Fibroblast of skin of back (primary cell): ENCODE measurements at places on chromosomes 11 and 22.

DNA sequence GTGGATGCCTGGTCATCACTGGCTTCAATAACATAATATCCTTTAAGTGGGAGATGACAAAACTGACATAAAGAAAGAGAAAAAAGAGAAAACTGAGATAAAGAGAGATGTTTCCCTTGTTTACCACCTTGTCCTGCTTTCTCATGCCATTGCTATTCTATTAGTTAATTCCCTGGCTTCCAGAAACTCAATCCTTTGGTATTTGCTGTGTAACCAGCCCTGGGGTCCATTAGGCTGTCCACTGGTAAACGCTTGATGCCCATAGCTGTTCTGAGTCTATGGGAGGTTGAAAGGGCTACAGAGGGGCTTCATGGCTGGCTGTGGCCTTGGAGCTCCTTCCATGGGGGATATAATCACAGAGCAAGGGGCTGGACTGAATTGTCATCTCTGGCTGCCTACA, 243.4 kb upstream of the PLET1 start:
- peak; percentile 55 for DNase-seq

DNA sequence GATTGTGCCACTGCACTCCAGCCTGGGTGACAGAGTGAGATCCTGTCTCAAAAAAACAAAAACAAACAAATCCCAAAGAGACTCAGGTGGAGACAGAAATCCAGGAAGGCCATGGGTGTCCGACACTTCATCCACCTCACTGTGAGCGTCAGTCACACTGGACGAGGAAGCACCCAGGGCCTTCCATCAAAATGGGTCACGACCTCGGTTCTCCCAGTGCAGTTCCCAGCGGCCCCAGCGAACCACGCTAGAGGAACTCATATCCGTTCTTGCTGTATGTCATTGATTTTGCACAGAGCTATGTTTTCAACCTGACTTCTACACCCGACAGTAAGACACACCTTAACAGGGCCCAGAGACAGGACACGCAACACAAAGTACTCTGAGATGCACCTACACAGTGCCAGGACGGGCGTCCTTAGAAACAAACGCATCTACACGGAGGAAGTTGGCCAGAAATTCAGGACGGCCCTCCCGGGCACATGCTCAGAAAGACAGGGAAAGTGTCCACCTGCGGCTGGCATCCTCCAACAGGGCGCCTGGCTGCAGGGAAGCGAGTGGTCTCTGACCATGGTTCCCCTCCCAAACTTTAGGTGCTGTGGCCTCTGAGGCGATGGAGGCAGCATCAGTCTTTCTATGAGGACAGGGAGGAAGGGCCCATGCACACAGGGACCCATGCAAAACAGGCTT, 410.5 kb downstream of the CTTN start:
- DNase-seq, result no peak

DNA sequence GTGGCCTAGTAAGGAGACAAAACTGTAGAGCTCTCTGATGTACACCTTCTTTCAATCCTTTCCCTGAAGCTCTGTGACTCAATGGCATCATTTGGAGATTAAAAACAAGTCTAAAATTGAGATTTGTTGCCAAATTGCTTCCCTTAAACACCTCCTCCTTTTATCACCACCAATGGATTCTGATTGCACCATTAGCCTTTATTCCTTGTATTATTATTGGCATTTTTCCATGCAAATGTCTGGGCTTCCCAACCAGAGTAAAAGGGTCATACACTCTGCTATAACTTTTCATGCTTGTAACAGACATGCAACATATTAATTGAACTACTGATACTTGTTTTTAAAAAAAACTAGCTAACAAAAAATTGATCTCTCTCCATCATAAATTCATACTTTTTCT, 124.2 kb downstream of the CCDC34 start:
- no peak for DNase-seq

DNA sequence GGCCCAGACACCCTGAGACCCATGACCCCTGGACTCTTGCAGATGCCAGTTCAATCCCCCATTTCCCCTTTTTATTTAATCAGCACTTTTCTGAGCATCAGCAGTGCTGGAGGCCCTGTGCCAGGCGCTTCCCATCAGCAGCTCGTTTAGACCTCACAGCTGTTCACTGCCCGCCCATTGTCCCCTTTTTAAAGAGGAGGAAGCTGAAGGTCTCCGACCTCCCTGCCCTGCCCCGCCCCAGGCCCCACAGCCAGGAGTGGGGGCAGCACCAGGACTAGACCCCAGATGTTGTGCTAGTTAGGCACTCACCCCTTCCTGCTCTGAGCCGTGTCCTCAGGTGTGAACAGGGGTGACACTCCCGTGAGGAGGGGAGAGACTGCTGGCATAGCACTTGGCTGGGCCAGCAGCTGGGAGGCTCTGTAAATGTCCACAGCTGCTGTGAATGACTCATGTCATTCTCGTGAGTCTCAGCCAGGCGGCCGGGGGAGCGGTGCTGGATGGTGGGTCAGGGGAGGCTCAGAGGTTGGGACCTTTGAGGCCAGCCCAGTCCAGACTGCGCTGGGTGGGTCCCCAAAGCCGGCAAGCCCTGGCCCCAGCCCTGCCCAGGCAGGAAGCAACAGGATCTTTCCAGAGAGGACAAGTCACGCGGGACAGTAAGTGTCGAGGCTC, 19.9 kb downstream of the EMID1 start:
- peak; percentile 11 for DNase-seq

GRCh38 chr22:17726928-17727897, 47.1 kb downstream of the BID start:
- peak; percentile 36 for DNase-seq

DNA sequence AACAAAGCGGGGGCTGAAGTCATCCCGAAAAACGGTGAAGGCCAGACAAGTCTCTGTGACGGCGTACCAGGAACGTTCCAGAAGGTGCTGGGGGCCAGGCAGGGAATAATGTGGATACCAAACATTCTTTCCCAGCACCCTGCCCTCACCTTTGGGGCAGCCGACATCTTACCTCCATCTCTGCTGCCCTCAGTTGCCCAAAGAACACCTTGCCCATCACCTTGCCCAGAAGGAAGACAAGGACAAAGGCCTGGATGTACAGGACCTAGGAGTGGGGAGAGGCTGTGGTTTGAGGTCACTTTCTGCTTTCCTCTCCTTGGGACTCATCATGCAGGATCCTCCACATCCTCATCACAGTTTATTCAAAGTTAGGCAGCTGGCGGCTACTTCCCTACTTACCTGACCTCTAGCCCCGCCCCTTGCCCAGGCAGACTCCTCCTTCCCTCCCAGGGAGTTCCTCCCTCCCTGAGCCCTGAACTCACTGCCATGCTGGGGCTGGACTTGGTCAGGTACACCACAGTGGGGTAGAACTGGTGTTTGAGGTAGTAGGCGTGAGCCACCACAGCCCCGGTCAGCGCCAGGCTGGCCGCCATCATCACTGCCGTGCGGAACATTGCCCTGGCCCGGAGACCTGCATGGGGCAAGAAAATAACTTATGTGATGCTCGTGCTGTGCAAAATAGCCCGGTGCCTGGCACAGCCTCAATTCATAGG, 1.2 kb downstream of the SYVN1 start:
- DNase-seq, result no peak
